SHP77 (cell line): ENCODE measurements at places on chromosomes 6 and 20.

DNA sequence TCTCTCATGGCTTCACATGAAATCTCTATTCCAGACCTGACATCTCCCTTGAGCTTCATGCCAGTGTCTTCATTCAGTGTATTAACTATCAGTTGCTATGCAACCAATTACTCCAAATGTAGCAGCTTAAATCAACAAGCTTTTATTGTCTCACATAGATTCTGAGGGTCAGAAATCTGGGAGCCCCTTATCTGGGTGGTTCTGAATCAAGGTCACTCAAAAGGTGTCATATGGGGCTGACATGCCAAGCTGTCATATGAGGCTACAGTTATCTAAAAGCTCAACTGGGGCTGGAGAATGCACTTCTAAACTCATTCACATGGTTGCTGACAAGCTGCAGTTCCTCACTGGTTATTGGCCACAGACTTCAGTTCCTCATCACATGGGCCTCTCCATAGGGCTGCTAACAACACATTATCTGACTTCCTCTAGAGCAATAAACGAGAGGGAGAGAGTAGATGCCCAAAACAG is 7.3 kb upstream of the CGA start:
- DNase-seq, result no peak

- DNase-seq, result no peak
These were observed 1.0 kb upstream of the YTHDF1 start for GRCh38 chr20:63216849-63217471.

GRCh38 chr20:5840411-5841002 is 90.3 kb downstream of the SHLD1 start:
- DNase-seq, result no peak

DNA sequence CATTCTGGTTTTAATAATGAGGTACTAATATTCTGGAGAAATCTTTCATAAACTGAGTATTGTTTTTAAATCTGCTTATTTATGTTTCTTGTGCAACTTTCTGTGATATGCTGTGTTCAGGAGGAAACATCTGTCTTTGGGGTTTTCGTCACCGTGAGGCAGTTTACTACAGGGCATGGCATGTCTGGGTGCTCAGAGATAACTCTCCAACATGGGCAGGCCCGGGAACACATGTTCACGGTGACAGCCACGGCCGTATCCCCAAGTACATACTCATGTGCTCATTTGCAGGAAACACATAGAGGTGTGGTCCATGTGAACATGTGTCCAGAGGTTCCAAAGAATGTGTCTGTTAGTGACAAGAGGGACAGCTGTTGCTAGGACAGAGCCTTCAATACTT is 62.1 kb upstream of the CNKSR3 start:
- no peak for DNase-seq

- DNase-seq, result no peak
These were observed 3.1 kb downstream of the FYN start for GRCh38 chr6:111870051-111870741.

DNA sequence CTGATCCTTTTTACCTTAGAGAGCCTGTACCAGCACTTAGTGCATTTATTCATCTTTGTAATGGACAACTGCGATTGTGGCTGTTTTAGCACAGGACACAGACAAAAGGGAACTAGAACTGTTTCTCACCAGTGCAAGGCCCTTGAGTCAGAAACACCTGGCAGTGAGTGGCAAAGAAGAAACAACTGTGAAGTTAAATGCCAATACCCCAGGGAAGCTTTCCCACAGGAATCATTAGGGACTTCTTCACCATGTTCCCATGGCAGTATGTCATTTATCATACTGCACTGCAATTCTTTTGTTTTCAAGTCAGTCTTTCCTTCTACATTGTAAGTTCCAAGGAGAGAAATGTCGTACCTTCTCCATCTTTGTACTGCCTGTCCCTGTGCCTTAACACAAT is 28.6 kb upstream of the CDYL start:
- DNase-seq, result no peak

DNA sequence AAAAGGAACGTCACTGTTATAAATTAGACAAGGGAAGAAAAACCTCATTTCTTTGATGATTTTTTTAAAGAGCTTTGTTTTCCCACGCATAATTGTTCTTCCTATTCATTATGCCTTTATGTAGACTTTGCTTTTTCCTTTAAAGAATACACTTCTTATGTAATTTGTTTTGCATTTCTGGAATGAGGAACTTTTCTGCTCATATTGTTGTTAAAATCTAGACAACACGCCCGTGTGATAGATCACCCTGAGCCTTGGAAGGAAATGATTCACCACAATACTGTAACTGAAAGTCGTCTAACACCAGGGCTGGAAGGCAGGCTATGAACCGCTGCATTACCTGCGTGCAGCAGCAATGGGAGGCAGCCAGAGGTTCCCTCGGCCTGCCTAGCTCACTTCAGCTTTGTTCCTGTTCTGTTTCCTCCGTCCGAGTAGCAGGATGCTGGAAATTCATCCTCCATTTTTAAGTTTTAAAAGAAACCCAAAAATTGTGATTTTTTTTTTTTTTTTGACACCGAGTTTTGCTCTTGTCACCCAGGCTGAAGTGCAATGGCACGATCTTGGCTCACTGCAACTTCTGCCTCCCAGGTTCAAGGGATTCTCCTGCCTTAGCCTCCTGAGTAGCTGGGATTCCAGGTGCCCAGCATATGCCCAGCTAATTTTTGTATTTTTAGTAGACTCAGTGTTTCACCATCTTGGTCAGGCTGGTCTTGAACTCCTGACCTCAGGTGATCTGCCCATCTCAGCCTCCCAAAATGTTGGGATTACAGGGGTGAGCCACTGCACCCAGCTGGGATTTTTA is 49.6 kb upstream of the ZNF217 start:
- no peak for DNase-seq

DNA sequence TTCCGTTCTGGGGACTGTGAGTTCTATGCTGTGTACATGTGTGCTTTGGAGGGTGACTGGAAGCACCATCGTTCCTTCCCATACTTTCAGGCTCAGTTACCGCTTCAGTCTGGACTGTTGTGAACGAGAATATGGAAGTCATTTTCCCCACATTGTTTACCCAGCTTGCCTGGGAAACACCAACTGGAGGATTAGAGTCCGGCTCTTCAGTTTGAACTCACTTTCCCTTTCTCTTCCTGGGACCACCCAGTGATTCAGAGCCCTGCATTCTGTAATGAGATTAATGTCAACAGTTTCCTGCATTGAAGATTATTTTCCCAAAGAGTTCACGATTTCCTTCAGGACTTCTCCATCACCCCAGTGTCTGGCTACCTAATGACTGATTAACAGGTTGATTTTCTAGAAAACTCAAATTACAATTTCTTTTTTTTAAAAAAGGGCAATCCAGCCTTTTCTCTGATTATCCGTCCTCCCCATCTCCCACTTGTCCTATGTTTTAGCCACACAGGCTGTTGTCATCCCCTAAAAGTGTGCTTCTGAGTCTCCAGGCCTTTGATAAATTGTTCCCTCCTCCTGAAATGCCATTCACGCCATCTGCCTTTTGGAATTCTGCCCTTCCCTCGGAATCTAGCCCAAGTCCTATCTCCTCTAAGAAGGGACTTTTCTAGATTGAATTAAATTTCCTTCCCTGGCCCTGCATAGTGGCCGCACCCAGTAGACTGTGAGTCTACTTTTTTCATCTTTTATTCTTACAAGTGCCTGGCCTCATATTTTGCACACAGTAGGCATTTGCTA is 3.3 kb upstream of the TAGAP start:
- no peak for DNase-seq

DNA sequence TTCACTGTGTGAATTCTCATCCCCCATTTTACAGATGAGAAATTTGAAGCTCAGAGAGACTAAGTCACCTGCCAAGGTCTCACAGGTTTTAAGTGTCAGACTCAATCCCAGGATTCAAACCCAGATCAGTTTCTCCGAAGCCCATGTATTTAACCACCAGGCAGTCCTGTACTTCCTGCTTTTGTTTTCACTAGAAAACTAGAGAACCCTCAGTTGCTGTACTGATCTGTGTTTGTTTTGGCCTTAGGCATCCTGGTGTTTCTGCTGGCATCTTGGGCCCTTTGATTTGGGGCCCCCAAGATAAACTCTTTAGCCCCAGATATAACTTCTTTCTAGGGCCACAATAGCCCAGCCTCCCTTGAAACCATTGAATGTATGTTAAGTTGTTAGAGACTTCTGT is 36.5 kb downstream of the PPP1R16B start:
- DNase-seq, result no peak

- no peak for DNase-seq
These were observed 52.9 kb upstream of the KCNK16 start for GRCh38 chr6:39375405-39375804.

DNA sequence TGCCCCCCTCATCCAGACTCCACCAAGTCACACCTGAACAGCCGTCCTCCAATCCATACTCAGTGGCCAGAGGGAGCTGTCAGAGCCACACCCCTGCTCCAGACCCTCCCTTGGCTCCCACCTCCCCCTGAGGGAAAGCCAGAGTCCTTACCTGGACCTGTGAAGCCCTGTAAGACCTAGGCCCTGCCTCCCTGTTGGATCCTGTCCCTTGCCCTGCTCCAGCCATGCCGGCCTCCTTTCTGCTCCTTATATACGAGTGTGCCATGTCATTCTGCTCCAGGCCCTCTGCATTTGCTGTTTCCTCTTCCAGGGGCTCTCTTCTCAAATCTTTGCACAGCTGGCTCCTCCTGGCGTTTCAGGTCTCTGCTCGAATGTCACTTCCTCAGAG is 100.3 kb upstream of the MYL9 start:
- DNase-seq, result no peak

- DNase-seq, result no peak
These were observed 32.8 kb downstream of the SLC35B3 start for GRCh38 chr6:8402546-8402945.

GRCh38 chr6:52400313-52401041 is 19.7 kb upstream of the EFHC1 start:
- no peak for DNase-seq
